ENCODE measurements at places on chromosomes 12 and 14.

GRCh38 chr14:55881577-55882241 is 236.5 kb upstream of the PELI2 start:
- ATAC-seq = no peak

DNA sequence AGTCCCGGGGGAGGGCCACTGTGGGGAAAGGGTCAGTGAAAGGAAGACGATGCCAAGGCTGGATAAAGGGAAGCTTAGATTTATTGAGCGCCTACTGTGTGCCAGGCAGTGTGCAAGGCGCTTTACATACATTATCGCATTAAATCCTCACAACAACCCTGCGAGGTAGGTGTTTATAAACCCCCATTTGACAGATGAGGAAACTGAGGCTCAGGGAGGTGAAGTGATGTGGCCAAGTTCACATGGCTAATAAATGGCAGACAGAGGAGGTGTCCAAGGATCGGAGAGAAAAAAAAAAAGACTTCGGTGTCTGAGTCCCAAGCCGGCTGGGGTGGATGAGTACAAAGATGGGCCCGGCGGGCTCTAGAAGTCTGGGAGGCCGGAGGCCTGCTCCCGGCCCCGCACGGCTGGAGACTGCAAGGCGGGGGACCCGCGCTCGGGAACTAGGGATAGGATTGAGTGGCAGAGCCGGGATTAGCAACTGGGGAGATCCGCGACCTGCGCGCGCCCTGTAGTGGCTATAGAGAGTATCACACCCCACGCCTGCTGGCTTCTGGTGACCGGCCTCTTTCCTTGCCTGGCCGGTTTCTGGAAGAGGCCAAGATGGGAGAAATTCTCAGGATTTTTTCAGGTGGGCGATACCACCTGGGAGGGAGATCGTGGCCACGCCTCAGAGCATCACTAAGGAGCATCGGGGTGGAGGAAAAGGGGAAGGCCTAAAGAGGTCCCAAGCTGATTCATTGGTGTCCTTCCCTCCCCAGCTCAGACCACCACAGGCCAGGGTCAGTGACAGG is 3.9 kb downstream of the DDN start:
- ATAC-seq = peak; percentile 78

DNA sequence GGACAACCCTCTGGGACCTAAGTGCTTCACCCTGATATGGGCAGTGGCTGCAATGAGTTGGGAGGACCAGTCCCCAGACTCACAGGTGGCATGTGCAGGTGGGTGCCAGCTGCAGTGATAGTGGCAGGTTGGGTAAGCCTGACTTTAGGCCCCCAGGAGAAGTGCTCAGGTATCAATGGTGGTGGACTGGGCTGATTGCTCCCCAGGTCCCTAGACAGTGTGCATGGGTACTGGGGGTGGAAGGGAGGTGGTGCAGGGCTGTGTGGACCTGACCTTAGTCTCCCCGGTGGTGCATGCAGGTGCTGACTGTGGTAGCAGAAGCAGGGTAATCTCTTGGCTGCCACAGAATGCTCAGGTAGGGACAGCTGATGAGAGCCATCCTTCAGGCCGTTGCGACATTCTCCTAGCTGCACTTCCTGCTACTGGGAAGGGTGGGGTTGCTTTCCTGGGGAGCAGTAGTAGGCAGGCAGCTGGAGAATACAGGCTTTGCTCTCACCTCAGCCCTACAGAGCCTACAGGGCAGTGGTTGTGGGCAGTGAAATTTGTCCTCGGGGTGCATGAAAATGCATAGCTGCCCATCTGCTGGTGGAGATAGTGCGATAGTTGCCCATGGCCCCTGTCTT is 33.3 kb upstream of the CCND2 start:
- ATAC-seq = no peak

DNA sequence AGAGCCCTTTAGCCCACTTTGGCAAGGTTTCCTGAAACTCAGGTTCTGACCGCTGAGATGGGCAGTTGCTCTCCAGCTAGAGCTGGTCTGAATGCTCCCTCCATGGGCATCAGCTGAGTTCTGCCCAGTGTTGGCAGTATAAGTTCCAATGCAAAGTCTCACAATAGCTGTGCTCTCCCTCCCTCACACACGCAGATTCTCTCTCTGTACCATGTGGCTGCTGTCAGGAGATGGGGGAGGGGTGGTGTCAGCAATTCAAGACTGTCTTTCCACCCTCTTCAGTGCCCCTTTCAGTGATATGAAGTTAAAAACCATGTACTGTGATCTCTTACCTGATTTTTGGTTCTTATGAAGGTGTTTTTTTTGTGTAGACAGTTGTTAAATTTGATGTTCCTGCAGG is 164.3 kb upstream of the PLEKHA5 start:
- ATAC-seq = no peak

DNA sequence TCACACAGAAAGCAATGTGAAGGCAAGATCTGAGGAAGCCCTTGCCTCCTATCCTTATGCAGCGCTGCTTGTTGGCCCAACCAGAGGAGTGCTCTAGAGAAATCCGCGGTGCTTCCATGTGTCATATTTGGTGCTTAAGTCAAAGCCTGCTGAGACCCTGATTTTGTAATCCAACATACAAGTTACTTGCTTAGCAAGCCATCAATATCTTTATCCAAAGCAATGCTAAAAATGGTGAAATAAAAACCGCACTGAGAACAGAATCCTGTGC is 250.0 kb downstream of the MED13L start:
- no peak for ATAC-seq

DNA sequence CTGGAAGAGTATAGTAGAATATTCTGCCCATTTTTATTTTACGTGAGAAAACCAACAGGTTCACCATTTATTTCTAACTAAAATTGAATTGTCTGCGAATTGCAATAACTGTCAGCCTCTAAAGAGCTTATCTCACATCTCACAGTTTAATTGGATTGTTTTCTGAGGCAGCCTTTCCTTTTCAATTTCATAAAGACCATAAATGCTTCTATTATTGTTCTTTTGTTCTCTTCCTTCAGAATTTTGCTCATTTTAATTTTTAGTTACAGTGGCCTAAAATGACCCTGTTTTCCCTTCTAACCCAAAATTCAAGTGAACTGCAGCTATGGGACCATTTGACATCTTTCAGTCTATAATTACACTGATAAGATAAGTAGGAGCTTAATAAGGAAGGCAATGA is 147.6 kb downstream of the KLHL28 start:
- ATAC-seq = no peak
